Osteoblast (primary cell): ENCODE measurements at places on chromosomes 2 and 18.

GRCh38 chr2:135899567-135899966, 23.3 kb upstream of the MCM6 start:
- no peak for DNase-seq

DNA sequence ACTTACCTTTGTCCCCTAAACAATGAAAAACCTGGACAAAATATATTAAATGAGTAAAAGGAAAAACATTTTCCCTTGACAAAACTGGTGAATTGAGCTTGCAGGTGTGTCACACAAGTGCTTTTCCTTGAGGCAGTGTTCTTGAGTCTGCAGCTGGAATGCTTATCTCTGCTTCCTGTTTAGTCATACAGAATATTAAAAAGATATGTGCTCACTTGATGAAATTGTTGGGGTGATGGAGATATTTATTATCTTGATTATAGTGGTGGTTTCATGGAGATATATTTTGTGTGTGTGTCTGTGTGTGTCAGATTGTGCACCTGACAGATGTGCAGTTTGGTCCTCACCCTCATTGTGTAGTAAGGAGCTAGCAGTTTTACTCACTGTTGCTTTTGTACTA, 3.3 kb downstream of the TAF1B start:
- peak; percentile 48 for DNase-seq

DNA sequence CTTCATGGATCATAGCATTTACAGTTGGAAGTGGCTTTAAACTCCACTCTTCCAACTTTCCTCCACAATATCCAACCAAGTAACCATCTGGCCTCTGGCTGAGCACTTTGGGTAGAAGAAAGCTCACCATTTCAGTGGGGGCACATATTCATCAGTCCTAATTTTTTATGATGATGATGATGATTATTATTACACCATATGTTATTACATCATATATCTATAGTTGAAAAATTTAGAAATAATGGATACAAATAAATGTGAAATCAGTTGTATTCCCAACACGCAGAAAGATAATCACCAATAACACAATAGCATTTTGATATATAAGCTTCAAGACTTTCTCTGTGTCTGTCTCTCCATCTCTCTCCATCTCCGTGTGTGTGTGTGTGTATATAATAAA, 26.6 kb upstream of the ZCCHC2 start:
- DNase-seq, result no peak

GRCh38 chr2:223203971-223204929, 152.3 kb downstream of the KCNE4 start:
- DNase-seq, result no peak

- DNase-seq, result no peak
These were observed 62.1 kb downstream of the DYM start for GRCh38 chr18:49398331-49398730.

GRCh38 chr2:190891372-190891771, 10.8 kb downstream of the GLS start:
- DNase-seq, result no peak

DNA sequence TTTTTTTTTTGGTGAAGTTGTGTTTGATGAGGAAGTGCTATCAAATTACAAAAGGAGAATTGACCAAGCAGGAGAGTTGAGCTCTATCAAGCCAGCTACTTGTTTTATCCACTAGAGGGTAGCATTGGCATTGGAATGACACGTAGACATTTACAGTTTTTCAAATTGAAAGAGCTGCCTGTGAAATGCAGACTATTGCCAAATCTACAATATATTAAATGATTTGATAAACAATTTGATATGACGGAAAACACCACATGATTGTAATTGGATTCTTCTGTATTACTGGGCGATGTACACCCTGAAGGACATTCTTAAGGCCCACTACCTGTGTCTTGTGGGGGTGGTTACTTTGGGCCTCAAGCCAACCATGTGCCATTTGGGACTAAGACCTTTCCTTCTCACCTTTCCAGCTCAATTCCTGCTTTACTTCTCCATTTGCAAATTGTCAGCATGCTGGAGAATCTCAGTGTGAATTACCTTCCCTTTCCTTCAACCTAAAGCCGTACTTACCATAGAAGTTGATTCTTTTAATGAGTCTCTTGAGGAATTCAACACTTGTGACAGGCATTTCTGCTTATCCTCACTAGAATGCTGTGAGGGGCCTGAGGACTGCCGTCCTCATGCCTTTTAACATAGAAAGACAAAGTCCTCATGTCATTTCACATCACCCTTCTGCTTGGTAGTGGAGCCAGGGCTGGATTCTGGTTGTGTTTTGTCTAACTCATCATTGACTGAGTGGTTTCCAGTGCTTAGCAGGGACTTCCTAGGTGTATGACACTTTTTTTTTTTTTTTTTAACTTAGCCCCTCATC, 134.8 kb upstream of the THUMPD2 start:
- peak; percentile 38 for DNase-seq

- no peak for DNase-seq
These were observed 485.1 kb downstream of the NRXN1 start for GRCh38 chr2:50546790-50547189.

DNA sequence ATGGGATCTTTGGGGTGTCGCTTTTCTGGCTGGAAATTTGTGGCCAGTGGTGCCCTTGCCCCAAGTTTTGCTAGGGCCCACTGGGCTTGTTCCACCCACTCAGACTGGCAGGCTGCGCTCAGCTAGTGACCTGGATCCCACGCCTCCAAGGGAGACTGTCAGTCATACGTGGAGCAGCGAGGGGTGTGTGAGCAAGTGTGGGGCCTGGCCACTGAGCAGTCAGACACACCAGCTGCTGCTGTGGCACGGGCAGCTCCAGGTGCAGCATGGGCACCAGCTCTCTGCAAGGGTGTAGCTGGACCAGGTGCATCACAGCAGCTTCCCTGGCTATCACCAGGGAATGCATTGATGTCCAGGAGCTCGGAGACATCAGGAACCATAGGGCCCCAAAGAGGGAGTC, 327.0 kb downstream of the NR4A2 start:
- no peak for DNase-seq

DNA sequence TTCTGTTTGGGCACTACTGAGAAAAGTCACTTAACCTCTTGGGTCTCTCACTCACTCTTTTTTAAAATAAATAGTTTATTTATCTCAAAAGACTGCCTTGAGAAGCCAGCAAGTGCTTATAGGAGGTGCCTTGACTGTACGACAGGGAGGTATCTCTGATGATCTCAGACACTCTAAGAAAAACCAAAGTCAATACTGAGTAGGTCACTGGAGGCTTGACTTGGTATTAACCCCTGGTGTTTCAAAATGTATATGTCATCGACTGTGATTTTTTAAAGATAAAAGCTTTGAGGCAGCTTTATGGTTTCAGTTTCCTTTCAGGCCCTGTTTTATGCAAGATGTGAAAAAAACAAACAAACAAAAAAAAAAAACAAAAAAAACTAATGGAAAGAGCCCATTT, 33.7 kb downstream of the MREG start:
- DNase-seq, result no peak

DNA sequence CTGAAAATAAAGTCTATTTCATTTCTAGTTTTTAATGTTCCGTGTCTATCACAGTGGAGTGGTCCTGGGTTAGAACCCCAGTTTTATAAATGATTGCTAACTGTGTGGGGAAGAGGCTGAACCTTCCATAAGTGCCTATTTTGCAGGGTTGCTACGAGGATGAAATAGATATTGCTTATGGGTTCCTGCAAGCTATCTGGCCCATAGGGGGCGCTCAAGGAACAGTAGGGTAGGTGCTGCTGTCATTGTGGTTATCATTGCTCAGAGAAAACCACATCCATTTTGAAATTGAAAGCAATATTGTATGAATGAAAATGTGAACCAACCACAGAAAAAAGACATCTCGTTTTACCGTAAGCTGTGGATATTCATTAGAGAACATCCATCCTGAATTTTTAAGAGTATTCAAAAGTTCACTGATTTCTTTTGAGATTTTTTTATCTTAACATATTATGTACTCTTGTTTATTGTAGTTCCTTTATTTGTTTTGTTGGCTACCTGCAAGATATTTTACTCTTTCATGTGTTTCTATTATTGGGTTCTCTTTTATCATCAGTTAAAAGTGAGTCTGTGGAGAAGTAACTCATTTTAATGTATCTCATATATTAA, 261.6 kb downstream of the NAPG start:
- peak; percentile 80 for DNase-seq

DNA sequence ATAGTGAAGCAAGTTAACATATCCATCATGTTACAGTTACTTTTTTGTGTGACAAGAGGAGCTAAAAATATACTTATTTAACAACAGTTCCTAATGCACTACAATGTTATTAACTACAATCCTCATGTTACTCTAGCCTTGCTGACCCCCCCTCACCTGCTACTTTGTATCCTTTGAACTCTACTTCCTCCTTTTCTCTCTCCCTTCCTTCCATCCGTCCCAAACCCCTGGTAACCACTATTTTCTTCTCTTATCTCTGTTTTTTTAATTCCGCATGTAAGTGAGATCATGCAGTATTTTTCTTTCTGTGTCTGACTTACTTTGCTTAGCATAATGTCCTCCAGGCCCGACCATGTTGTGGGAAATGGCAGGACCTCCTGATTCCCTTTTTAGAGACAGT, 59.4 kb downstream of the NPAS2 start:
- no peak for DNase-seq

- no peak for DNase-seq
These were observed 26.1 kb upstream of the FAM237A start for GRCh38 chr2:206616151-206616550.

DNA sequence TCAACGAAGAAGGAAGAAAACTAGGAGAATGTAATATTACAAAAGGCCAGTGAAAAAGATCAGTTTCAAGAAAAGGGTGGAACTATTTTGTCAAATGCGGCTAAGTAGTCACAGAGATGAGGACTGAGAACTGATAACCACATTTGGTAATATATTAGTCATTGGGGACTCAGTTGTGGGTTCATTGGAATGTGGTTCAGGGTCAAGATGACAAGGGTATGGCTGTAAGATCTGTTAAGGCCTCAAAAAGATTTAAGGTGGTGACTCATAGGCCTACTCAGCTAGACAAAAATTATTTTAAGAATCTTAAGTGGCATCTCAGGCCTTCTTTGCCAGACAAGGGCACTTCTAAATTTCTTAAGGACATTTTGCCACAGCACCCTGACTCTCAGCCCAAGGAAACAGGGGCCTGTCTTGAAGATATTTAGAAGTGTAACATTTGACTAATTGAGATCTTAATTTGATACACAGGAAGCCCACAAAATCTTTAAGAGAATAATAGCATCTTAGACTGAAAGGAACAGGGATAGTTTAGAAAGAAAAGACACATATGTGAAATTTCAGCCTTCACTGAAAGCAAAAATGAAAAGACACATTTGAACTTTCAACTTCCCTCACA, 81.3 kb downstream of the STRADB start:
- peak; percentile 69 for DNase-seq

- DNase-seq, result peak; percentile 79
These were observed 17.7 kb downstream of the ATOH8 start for GRCh38 chr2:85771486-85771885.

DNA sequence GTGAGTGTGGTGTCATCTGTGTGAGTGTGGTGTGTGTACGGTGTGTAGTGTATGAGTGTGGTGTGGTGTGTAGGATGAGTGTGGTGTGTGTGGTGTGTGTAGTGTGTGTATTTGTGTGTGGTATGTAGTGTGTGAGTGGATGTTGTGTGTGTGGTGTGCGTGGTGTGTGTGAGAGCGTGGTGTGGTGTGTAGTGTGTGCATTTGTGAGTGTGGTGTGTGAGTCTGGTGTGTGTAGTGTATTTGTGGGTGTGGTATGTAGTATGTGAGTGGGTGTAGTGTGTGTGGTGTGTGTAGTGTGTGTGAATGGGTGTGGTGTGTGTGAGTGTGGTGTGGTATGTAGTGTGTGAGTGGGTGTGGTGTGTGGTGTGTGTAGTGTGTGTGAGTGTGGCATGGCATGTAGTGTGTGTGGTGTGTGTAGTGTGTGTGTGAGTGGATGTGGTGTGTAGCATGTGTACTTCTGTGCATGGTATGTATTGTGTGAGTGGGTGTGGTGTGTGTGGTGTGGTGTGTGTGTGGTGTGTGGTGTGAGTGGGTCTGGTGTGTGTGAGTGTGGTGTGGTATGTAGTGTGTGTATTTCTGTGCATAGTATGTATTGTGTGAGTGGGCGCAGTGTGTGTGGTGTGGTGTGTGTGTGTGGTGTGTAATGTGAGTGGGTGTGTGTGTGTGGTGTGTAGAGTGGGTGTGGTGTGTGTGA, 227.8 kb downstream of the BCL2 start:
- no peak for DNase-seq

DNA sequence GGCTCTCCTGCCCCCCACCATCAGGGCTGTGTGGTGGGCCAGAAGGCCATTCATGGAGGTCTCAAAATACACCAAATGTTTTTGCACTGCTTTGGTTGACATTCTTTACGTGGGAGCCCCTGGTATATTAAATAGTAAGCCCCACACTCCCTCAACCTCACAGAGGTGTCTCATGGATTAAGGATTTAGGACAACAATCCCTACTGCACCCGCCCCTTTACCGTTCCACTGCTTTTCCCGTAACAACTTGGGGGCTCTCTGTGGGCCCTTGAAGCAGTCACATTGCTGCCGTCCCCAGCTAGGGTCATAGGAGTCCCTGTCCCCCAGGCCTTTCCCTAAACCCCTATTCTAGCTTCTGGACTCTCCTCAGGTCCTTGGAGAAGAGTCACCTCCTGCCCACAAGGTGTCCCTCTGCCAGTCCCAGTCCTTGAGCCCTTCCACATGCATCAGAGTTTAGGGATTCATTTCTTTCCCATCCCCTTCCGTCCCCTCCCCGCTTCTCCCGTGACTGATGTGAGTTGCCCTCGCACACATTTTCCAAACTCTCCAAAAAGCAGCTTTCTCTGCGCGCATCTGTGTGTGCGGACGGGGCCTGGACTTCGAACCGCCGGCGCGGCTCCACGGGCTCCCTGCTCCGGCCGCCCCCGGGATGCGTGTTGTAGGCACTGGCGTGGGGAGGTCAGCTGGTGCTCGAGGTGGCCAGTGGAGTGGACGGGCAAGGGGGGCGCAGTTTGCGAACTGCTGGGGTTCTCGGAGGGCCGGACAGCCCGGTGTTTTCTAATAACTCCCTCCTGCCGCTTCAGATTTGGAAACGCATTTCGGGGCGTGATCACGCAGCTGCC, 84.8 kb downstream of the LYPD1 start:
- DNase-seq, result no peak
